CD4-positive, alpha-beta T cell treated with Interleukin-10 for 1 hour (primary cell): ENCODE measurements at places on chromosomes 5 and 9.

DNA sequence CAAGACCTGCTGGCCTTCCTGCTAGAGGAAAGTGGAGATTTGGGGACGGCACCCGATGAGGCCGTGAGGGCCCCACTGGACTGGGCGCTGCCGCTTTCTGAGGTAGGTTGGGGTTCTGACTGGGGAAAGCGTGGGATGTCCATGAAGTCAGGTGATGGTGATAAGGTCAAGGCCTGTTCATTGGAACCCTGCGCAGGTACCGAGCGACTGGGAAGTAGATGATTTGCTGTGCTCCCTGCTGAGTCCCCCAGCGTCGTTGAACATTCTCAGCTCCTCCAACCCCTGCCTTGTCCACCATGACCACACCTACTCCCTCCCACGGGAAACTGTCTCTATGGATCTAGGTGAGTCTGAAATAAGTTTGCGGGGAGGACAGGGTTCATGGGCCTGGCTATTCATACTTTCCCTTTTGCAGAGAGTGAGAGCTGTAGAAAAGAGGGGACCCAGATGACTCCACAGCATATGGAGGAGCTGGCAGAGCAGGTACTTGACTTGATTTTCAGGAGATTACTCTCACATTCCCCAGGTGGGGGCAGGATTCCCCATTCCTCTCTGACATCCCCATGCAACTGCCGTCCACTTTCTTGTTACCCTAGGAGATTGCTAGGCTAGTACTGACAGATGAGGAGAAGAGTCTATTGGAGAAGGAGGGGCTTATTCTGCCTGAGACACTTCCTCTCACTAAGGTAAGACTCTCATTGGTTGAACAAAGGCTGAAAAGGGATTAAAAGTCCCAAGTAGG is 505 bp downstream of the CREB3 start:
- DNase-seq: peak; percentile 39

DNA sequence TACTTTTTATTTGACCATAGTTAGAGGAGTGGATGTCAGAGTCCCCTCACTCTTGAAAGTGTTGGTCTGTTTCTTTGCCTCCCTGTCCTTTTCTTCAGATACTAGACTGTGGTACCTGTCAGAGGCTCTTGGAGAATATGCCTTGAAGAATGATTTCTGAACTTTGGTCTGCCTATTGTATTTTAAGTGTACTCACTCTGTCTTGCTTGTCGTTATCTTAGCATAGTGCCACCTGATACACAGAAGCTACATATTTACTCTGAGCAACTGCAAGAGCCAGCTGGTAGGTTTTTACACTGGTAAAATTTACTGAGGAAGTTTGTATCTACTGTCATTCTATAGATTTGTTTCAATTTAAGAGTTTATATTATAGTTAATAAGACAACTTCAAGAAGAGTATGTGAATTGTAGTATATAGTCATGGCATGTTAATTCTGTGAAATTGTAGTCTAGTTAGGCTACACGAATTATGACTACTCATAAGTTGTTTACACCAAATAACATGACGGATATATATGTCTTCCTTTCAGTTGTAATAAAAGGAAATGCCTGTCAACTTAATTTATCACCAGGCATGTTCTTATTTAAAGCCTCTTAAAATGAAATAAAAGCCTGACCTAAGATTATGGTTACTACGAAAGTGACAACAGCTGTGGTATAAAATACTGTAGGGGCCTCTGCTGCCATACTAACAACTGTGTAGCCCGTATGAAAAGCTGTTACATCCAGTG is 201.7 kb downstream of the KDM4C start:
- DNase-seq: no peak

DNA sequence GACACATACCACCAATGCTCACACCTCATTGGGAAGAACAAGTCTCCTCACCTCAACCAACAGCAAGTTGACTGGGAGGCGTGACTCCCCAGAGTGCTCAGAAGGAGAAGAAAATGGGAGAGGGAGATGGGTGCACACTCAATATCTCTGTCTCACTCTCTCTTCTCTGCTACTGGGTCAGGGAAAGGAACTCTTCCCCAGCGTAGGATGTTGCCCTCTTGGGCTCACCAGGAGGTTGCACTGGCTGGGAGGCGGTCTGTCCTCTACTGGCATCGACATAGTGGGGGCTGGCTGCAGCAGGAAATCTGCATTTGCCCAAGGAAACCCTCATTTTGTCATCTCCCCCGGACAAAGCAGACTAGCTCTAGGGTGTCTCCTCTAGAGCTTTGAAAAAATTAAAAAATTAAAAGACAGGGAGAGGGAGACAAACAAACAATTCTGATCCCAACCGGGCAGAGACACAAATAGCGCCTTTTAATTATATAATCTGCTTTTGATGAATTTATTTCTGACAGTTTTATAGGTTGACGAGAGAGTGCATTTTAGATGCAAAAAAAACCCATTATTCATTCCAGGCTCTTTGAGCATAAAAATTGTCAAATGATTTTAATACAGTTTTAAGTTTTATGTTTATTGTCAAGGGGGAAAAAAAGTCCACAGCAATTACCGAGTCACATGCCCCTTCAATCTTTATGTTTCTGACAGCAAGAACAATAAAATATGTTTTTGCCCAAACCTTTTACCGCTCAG is 179.3 kb upstream of the MVB12B start:
- no peak for DNase-seq

GRCh38 chr9:4929917-4930316 is 55.2 kb upstream of the JAK2 start:
- DNase-seq: no peak

GRCh38 chr5:65728218-65728617 is 6.2 kb downstream of the NLN start:
- DNase-seq: no peak

DNA sequence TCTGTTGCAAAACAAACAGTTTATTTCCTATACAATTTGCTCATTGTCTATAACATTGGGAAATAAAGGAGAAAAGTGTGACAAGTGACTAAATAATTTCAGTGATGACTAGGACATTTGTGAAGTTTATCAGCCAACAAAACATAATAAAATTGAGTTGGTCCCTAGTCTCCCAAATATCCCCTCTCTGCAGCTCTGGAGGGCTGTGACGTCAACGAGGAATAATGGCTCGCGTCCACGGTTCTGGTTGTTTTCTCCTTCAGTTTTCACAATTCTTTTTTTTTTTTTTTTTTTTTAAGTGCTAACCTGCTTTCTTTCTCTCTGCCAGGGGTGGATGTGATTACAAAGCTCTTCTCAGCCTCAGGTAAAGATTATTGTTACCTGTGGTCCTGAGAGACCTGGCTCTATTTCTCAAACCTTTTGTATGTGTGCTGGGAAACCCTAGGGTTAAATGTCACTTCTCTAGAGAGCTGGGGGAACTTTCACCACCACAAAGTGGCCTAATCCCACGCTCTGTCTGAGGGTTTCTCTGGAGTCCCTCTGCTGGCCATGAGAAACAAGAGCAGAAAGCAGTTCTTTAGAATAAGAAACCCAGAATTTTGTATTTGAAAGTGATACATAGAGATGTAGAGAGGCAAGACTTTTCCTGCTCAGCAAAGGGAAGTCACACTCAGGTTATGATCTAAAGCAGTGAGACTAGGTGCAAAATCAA is 36.2 kb upstream of the ANKRD55 start:
- peak; percentile 47 for DNase-seq

- DNase-seq: peak; percentile 70
These were observed 52.5 kb downstream of the RPS23 start for GRCh38 chr5:82225525-82226172.

DNA sequence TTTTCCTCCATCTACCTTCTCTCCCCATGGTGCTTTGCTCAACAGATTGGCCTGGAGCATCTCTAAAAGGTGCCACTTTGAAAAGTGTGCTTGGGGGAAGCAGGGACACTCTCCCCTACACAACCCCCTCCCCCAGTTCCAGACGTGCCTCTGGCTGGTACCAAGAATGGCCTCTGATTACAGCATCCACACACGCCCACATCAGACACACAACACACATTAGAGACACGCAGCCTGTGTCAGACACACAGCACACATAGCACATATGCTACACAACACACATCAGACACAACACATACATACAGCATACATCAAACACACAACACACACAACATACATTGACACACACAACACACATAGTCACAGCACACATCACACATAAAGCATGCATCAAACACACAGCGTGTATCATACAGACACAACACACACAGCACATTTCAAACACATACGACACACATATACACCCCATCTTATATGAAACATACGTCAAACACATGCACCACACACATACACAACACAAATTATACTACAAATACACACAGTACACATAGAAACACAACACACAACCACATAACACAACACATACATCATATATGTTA is 150.4 kb downstream of the RGS3 start:
- DNase-seq: no peak

DNA sequence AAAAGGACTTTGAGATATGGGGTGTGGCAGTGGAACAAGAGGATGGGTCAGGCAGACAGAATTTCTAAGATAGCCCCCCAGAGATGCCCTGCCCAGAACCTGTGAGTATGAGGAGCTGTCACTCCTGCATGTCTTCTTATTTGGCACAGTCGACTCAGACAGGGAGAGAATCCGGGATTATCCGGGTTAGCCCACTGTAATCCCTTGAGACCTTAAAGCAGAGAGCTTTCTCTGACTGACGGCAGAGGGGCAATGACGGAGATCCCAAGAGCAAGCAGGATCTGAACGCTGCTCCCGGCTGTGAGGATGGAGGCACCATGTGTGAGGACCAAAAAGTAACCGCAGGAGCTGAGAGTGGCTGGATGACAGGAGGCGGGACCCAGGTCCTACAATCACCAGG is 8.8 kb upstream of the NHP2 start:
- no peak for DNase-seq
